ENCODE measurements at places on chromosomes 5 and 9.

GRCh38 chr9:26723486-26723885 is 169.1 kb downstream of the CAAP1 start:
- DNase-seq = no peak

DNA sequence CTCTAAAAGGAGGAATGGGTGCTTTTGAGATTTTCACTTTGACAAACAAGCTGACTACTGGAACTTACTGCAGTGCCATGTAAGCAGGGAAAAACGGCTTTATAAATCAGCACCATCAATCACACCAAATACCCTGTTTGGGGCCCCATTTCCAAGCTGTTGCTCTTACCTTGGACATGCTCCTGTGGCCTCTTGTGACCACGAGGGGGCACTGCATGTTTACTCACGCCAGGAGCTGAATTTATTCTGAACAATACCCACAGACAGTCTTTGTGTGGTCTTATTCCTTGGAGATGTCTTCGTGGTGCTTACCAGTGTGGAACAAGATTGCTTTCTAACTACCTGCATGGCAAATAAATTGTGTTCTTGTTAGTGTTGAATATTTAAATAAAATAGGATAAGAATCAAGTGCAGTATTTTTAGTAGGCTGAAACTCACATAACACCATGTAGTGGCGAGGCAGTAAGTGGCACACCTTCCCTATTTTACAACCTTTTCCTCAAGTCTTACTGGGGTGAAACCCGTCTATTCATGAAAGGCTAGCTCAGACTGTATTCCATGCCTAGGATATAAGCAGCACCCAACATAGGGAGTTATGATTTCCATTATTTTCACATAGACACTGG is 155.5 kb upstream of the NMUR2 start:
- DNase-seq = no peak

DNA sequence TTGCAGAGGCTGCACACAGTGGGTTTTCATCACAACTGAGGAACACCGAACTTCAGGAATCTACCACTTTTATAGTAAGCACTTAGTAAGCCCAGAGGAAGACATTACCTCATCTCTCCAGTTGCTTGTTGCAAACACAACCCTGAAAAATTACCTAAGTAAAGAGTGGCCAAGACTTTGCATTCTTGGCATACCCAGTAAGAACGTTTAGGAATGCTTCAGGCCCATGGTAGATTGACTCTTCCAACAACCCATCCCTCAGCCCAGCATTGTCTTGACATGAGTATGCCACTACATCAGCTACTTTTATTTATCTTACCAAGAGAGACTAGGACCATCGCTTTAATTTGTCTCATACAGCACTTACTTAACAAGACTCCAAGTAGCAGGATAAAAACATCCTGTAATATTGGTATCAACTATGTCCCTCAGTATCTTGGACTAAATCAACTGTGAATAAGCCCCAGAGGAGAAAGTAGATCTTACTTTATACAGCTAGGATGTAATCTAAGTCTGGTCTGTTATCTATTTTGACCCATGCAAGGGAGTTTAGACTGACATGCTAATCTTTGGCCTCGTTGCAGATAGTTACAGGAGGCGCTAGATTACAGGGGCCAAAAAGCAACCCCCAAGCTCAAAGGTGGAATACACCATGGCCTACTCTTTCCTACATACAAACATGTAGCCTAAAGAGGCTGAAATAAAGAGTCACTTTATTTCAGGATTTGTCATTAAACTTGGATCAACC is 114.9 kb downstream of the INVS start:
- DNase-seq = no peak

DNA sequence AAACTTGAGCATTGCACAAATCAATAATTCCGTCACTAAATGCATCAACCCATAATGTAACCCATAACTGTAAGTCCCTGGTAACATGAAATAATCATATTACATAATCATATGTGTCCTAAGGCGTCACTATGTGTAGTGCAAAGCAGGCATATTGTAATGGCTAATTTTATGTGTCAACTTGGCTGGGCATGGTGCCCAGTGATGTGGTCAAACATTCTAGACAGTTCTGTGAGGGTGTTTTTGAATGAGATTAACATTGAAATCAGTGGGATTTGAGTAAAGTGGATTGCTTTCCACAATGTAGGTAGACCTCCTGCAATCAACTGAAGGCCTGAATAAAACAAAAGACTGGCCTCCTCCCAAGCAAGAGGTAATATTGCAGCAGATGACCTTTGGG is 794.4 kb upstream of the ACO1 start:
- DNase-seq = no peak

DNA sequence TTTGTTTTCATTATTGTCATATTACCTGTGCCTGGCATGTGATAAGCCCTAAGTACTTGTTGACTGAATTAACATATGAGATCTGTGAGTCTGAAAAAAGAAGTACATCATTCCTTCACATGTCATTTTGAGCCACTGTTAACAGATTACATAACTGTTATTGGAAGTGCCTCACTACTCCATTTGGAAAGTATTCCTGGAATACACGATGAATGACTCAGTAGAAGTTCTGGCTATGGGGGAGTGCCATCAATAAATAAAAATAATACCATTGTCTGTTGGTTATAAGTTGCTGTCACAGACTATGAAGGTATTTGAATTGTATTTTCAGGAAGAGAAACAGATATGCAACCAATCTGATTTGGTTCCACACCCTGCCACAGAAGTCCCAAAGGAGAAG is 12.9 kb downstream of the NIPSNAP3B start:
- DNase-seq = no peak
